ENCODE measurements at places on chromosomes 2 and 18.

GRCh38 chr2:233084488-233084887, 24.3 kb downstream of the INPP5D start:
- no peak for DNase-seq

DNA sequence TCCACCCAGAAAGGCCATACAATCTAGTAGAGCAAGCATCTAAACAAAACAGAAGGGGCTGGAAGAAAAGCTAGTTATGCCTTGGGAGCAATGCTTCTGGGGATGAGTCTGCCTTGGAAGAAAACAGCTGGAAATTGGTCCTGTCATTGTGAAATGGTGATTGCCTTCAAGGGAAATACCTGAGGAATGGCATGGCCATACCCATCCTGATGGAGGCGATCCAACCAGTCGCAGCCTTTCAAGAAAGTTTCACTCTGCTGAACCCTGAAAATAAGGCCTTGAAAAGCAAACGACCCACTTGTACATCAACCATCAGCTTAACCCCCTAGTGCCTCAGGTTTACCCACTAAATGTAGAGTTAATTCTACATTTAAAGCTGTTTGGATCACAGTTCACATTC, 72.6 kb upstream of the PID1 start:
- DNase-seq, result no peak

- no peak for DNase-seq
Observed at GRCh38 chr2:134883552-134884293, 34.9 kb upstream of the CCNT2 start.

DNA sequence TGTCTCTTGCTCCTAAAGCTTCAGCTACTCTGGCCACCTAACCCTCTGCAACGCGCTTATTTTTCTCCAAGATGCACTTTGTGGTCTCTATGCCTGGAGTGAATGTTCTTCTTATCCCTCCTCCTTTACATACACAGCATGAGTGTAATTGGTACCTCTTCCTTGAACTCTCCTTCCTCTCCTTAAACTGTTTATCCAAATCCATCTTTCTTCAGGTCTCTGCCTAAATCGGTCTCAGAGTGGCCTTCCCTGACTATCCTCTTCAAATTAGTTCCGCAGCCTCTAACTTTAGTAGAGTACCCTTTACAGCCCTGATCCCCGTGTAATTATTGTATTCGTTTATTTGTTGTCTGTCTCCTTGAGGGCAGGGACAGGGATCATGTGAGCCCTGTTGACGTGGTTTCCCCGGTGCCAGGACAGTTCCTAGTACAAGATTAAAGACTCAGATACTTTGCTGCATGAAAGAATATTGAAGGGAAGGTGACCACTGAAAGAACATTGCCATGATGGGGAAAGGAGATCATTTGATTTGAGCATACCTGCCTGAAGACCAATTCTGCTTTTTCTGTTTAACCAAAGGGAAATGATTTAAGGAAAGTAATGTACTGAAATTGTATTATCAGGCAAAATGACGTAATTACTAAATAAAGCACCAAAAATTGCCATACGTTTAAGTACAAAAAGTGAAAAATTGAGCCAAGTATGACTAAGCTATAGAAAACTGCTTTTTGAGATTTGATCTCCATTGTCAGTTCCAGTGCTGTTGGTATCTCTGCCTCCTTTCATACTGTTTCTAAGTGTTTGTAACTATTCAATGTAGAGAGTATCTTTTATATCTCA, 1.2 kb downstream of the CNOT9 start:
- DNase-seq, result no peak
